ENCODE measurements at places on chromosomes 4 and X. TPM values are rescaled to one million over a fixed set of nuclear protein-coding genes. Genes with fewer than 3 reads are reported as not detected.

HMGN5 gene
- 0.96 TPM for total RNA-seq

- no peak for DNase-seq
Measured at GRCh38 chrX:66872771-66873170, 233.9 kb upstream of the EDA2R start.

DNA sequence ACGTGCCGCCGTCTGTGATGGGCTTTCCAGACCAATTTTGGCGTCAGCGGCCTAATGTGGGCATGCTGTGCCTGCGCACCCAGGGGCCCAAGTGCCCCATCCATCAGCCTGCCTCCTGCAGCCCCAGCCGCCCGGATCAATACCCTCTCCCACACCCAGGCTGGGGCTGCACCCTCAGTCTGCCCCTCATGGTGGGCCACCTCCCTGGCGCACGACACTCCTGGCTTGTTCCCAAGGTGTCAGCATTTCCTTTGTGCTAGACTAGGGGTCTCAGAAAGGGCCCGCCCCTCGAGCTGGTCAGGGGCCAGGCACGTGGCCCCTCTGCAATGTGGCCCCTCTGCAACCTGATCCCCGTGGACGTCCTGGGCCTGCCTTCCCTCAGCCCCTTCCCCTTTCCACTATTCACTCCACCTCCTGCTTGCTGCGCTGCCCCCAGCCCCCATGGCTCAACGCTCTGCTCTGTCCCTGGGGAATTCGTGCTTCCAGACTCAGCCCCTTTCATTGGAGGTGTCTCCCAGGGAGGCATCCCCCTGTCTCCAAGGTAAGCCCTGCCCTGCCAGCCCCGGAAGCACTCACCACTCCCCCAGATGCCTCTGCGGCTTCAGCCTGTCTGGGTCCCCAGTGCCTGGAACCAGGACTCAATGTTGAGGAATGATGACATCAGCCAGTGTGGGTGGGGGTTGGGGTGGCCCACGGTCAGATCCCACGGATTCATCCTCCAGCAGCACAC is 130.8 kb downstream of the HMX1 start:
- DNase-seq, result no peak

DNA sequence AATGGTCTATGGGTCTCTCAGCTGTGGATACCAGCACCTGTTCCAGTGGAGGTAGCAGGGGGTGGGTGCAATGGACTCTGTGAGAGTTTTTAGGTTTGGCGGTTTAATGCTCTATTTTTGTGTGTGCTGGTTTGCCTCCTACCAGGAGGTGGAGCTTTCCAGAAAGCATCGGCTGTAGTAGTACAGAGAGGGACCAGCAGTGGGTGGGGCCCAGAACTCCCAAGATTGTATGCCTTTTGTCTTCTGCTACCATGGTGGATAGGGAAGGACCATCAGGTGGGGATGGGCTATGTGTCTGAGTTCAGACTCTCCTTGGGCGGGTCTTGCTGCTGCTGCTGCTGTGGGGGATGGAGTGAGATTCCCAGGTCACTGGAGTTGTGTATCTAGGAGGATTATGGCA is 557.2 kb upstream of the GRID2 start:
- DNase-seq, result no peak

PASD1 gene
- total RNA-seq, result not detected

DNA sequence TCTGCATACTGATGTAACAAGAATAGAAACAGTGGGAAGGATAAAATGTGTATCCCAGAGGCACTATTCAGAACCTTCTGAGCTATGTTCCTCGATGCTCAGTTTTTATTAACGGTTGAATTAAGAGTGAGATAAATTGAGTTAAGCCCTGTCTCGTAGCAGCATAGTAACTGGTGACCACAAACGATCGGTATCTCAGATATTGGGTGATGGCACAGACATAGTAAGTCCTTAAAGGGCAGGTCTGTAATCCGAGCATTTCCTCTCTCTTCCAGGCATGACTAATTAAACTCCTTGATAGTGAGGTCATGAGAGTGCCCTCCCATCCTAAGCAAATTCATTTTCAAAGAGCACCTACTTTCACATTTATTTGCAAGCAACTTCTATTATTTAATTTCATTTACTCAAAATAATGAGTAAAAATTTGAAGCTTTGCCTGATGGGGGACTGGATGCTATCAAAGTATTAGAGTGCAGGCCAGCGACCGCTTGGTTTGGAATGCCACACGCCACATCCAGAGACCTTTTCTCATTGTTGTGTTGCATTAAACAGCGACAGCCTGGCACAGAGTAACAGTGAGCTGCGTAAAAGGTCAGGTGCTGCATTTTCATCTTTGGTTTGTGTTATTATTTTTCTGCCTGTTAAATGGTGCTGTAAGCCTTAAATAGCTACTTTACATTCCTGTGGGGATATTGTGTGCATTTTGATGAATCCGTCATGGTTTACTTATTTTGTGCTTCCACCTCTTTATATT is 101.9 kb downstream of the PCDH7 start:
- DNase-seq, result peak; percentile 29

CSAG2 gene
- not detected for total RNA-seq

- DNase-seq, result no peak
Measured at GRCh38 chr4:68751138-68751537, 64.7 kb upstream of the UGT2B10 start.

DNA sequence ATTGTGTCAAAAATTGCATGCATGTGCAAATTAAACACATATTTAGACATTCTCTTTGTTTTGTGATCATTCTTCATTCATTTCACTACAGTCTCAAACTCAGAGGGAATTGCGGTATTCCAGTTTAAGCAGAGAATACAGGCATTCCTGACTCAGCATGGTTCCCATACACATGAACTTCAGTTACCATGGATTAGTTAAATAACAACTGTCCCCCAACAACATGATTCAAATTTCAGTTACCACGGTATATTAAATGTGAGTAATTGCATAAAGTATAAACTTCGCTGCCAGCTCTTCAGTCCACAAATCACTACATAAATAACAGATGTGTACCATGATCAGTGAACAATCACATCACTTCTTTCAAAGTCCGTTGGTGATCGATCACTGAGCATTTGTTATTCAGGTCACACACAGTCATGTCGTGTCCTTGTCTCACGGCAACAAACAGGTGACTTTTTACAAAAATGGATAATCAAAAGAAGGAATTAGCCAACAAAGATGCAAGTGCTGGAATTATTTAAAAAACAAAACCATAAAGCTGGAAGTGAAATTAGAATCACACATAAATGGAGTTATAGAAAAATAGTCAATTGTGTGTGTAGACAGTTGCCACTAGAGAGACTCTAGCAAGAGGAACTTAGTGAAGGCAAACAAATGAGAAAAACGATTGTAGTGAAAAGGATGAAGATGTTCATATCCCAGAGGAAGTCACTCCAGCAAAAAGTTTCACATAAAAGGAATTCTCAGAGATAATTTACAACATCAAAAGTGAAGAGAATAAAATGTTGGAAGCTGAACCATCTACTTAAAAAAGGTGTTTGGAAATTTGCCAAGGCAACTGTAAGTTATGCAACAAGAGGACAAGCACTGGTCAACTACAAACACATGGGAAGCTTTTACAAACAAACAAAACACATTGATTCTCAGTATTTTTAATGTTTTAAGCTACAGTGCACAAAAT is 138.6 kb upstream of the SMARCAD1 start:
- no peak for DNase-seq

SOWAHD gene
- total RNA-seq, result not detected

CCNA2 gene
- total RNA-seq, result 7.2 TPM

- no peak for DNase-seq
Measured at GRCh38 chr4:3872834-3873313, 106.7 kb downstream of the ADRA2C start.

DNA sequence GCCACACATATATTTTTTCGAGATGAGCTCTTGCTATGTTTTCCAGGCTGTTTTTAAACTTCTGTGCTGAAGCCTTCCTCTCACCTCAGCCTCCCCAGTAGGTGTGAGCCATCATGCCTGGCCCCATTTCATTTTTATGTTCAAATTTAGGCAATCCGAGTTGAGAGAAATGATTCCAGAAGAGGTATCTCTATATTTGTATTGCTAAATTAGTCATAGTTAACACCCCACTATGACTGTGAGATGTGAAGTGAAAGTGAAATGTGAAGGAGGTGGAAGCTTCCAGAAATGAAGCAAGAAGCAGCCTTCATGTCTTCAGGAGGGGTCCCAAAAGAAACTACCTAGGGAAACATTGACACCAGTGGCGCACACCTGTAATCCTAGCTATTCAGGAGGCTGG is 17.7 kb downstream of the APELA start:
- no peak for DNase-seq

GRCh38 chrX:21932292-21933002 is 8.1 kb upstream of the SMS start:
- peak; percentile 74 for DNase-seq

GRCh38 chr4:9952415-9952950 is 68.8 kb downstream of the SLC2A9 start:
- no peak for DNase-seq

DNA sequence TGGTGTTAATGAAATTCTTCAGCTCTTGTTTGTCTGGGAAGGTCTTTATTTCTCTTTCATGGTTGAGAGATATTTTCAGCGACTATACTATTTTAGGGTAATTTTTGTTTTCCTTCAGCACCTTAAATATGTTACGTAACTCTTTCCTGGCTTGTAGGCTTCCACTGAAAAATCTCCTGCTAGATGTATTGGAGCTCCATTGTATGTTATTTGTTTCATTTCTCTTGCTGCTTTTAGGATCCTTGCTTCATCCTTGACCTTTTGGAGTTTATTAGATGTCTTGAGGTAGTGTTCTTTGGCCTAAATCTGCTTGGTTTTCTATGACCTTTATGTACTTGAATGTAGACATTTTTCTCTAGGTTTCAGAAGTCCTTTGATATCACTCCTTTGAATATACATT is 93.6 kb downstream of the MMRN1 start:
- DNase-seq, result no peak
